ENCODE measurements at places on chromosomes 3 and 15.

DNA sequence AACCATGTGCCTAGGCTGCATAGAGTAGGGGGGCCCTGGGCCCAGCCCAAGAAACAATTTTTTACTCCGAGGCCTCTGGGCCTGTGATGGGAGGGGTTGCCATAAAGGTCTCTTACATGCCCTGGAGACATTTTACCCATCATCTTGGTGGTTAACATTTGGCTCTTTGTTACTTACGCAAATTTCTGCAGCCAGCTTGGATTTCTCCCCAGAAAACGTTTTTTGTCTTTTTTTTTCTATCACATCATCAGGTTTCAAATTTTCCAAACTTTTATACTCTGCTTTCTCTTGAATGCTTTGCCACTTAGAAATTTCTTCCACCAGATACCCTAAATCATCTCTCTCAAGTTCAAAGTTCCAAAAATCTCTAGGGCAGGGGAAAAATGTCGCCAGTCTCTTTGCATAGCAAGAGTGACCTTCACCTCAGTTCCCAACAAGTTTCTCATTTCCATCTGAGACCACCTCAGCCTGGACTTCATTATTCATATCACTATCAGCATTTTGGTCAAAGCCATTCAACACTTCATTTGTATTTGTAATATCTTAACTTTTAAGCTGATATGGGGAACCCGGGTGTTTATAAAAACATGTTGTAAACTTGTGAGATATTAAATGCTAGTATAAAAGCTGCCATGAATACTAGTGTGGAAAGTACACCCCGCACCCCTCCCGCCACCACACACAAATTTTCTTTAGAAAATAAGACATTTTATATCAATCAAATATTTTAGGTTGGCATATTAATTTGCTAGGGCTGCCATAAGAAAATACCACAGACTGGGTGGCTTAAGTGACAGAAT, 56.0 kb upstream of the PLSCR4 start:
- no peak for DNase-seq

DNA sequence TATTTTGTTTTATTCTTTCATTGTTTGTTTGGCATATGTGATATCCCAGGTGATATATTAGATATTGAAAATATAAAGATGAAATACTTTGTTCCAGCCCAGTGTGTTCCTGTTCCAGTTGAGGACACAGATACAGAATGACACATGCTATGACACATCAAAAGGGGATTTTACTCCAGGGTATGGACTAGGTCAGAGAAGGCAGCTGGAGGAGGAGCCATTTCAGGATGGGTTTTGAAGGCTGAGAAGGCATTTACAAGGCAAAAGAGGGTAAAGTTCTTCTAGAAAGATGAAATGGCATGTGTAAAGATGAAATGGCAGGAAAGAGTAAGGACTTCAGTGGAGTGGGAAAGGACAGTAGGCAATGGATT, 163.8 kb downstream of the ZIC1 start:
- no peak for DNase-seq

DNA sequence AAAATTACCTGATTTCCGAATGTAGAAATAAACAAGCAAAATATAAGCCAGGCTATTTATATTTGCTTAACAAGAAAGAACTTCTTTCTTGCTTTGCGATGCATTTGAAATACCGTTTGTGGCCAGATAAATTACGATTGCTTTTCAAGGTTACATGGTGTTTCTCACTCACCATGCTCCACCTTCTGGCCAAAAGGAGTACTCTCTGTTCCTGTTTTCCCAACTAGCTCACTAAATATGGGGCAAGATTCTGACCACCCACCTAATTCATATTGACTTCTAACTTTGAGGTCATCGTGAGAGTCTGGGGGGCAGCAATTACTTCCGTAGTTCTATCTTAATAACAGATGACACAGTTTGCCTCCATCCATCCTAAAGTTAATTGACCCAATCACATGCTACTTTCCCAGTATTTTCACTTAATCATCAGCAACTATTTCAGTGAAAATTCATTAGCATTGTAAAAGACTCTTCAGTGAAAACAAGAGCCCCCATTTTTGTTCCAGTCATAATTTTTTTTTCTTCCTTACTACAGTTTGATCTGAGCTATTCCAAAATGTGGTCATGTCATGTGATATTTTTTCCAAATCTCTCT, 25.9 kb downstream of the ACP3 start:
- DNase-seq = no peak

DNA sequence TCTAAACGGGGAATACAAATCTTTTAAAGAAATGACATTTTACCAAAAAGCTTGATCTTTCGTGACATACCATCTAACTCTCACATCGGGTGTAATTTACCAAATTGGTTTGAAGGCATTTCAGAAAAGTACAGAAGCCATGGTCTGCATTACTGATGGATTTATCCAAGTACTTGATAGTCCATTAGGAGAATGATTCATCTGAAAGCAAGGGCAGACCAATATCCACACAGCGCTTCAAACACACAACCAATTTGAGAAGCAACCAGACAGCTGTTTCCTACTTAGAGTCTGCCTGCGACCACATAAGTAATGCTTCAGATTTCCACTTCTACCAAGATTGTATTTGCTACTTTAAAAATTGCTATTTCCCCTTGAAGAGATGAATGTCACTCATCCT, 697.6 kb upstream of the ALCAM start:
- DNase-seq = no peak

DNA sequence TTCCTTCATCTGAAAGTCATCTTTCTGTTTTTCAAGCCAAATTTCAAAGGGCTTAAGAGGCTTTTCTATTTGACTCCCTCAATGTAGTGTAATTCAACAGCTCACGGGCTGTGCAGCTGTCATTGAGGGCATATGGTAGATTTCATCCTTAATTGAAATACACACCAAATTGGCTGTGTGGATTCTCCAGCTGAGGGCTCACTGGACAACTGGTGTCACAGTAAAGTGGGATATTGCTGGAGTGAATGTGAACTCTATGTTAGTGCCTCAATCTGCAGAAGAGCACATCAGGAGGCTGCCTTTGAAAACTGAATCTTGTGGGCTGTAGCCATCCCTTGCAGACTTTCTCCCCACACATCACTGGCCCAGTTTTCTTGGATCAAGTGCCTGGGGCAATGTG, 120.1 kb downstream of the GALK2 start:
- no peak for DNase-seq

DNA sequence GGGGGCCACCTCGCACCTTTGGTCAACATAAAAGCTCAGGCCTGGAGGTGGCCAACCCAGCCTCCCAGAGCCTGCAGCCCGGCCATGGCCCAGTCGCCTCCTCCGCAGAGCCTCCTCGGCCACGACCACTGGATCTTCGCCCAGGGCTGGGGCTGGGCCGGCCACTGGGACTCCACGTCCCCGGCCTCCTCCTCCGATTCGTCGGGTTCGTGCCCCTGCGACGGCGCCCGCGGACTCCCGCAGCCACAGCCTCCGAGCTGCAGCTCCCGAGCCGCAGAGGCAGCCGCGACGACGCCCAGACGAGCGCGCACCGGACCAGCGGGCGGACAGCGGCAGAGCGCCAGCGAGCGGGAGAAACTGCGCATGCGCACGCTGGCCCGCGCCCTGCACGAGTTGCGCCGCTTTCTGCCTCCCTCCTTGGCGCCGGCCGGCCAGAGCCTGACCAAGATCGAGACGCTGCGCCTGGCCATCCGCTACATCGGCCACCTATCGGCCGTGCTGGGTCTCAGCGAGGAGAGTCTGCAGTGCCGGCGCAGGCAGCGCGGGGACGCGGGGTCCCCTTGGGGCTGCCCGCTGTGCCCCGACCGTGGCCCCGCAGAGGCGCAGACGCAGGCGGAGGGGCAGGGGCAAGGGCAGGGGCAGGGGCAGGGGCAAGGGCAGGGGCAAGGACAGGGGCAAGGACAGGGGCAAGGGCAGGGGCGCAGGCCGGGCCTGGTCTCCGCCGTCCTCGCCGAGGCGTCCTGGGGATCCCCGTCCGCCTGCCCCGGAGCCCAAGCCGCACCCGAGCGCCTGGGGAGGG, at the start of gene MESP2:
MESP2 (plus strand) TSS at position 59 of the 799 bp plus-strand sequence; CDS start at position 85, 26 bp downstream.
- peak; percentile 10 for DNase-seq

DNA sequence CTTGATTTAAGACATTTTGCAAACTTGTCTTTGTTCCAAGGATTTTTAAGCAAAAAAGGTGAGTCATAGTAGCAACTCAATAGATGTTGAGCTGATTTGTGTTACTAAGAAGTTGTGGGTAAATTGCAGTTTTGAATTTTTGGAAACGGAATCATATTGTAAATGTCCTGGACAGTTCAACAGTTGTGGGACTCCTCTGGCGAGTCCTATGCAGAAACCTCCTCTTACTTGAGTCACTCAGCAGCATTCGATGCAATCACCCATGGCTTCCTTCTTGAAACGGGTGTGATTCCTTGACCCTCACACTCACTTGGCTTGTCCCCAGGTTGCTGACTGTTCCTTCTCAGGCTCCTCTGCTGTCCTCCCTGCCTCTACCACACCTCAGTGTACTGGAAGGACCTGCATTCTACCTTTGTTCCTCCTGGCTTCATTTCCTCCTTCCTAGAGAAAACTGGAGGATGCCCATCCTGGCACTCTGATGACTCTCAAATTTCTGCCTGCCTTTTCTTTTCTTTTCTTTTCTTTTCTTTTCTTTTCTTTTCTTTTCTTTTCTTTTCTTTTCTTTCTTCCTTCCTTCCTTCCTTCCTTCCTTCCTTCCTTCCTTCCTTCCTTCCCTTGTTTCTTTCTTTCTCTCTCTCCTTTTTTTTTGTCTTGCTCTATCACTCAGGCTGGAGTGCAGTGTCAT, 52.8 kb upstream of the DGKG start:
- DNase-seq = no peak

Measured in activated CD8-positive, alpha-beta memory T cell treated with anti-CD3 and anti-CD28 coated beads for 48 hours (primary cell).